ENCODE measurements at places on chromosomes 1 and 21. TPM values are rescaled to one million over a fixed set of nuclear protein-coding genes. Genes with fewer than 3 reads are reported as not detected.

DNA sequence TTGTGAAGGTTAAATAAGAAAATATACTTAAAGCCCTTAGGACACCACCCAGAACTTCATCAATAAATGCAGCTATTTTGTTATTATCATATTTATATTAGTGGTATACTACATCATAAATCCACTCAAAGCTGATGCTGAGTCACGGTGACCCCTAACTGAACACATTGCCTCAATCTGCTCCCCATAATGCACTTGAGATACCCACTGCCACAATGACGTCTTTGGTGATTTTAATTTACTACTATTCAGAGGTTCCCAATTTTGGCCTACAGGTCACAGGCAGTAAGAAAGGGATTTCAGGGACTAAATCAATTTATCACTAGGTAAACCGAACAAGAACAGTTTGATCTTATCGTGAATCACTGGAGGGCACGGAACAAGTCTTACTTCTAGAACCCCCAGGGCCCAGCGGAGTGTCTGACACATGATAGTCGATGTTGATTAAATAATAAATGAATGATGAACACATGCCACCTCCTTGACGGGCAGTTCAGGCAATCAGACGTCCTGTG is 493 bp upstream of the CHD1L start:
- no peak for DNase-seq

DNA sequence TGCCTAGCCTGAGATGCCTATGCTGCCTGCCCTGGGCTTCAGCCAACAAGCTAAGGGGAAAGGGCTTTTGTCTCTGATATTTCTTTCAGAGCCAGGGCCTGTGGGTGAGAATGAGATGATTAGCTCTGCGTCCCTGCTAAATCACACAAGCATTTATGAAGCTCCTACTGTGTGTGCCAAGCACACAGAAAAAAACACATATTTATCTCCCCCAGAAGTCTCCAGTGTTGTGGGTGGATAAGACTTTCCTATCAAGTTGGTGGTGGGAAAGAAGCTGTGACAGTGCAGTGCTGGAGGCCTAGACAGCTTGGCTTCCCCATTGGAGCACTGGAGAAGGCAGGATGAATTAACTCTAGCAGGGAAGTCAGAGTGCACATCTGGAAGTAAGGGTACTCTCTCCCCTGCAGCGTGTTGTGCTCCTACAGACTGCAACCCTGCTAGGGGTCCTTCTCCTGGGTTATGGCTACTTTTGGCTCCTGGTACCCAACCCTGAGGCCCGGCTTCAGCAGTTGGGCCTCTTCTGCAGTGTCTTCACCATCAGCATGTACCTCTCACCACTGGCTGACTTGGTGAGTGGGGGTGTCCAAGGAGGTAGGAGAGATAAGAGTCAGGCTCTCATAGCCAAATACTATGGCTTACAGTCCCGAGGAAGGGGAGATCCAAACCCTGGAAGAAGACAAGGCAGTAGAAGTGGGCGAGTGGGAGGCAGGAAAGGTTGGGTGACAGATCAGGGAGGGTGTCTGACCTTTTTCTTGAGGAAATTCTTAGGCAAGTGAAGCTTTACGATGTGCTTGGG is 1.7 kb downstream of the SLC50A1 start:
- DNase-seq = no peak

DNA sequence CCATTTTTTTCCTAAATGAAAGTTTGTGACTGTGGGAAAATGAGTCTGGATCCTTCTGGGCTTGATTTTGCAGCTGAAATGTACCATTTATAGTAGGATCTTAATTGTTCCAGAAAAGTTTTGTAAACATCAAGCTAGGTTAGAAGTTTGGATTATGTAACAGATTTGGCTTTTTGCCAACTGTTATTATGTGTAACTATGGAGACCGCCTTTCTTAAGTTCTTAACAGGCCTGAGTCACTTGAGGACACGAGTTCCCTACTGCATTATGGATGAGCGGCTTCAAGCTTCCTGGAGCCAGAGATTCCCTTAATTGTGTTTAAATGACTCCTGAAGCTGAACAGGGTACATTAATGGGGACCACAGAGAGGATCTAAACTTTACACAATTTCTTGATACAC is 22.2 kb downstream of the SLC25A33 start:
- DNase-seq = no peak

- no peak for DNase-seq
Measured at GRCh38 chr1:152645146-152645545, 18.0 kb upstream of the LCE2D start.

GRCh38 chr1:180916771-180917170 is 4.1 kb downstream of the KIAA1614 start:
- peak; percentile 54 for DNase-seq

DNA sequence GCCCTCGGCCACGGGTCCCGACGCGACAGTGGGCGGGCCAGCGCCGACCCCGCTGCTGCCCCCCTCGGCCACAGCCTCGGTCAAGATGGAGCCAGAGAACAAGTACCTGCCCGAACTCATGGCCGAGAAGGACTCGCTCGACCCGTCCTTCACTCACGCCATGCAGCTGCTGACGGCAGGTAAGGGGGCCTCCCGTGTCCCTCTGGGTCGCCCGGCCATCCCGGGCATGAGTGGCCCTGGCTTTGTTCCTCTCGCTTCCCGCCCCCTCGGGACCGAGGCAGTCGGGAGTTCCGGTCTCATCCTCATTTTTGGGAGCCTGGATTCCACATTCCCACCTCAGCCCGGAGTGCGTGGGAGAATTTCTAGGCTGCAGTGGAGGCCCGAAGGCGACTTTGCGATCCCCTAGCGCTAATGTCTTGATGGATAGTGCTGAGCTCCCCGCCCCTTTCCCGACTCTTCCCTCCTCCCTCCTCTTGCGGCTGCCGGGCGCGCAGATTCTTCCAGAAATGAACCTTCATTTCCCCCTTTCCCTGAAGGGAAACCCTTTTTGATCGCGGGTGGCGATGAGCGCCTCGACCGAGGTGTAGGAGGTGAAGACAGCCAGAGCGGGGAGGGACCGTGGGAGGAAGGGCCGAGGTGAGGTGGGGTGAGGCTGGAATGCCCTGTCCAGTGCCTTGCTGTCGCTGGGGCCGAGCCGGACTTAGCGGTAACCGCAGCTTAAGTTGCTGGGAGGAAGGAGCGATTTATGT is 705 bp downstream of the KHDRBS1 start:
- DNase-seq = peak; percentile 78

- DNase-seq = peak; percentile 84
Measured at GRCh38 chr1:42173155-42173933, 8.8 kb upstream of the GUCA2A start.

DNA sequence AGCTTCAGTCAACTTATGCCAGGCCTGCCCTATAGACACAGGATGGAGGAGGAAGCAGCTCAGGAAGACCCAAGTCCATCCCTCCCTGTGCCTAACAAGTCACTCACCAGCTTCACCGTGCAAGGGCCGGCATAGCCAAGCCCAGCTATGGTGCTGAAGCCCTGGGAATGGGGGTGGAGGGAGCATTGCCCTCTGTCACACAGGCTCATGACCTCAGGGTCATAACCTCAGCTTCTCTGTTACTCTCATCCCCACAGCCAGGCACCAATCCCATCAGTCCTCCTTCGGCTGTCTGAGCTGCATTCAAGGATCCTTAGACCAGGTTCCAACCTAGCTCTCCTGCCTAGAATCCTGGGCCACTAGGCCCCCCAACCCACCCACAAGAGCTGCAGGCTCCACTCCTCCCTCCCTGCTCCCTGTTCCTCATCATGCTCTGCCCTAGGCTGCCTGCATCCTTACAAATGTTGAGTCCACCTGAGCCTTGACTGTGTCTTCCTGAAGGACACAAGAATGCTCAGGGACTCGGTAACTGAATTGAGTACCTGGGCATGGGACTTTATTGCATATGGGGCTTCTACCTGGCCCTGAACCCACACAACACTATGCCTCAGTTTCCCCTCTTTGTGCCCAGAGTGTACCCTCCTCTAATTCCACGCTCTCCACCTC is 1.7 kb downstream of the CD244 start:
- no peak for DNase-seq

DNA sequence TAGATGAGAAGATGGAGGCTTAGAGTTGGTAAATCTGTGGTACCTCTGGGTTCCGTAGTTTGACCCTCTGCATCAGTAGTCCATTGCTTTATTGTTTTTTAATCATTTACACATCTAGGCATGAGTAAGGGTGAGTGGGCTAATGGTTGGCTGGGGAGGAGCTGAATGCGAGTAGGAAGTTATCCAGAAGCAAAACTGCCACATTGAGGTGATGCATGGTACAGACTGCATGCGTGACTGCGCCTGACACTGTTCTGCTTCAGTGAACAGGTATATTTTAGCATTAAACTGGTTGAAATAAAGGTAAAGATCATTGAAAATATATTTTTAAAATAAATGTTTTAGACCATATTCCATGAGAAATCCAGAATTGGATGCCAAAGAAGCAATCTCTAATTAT is 4.4 kb downstream of the DNAJC16 start:
- no peak for DNase-seq

DNA sequence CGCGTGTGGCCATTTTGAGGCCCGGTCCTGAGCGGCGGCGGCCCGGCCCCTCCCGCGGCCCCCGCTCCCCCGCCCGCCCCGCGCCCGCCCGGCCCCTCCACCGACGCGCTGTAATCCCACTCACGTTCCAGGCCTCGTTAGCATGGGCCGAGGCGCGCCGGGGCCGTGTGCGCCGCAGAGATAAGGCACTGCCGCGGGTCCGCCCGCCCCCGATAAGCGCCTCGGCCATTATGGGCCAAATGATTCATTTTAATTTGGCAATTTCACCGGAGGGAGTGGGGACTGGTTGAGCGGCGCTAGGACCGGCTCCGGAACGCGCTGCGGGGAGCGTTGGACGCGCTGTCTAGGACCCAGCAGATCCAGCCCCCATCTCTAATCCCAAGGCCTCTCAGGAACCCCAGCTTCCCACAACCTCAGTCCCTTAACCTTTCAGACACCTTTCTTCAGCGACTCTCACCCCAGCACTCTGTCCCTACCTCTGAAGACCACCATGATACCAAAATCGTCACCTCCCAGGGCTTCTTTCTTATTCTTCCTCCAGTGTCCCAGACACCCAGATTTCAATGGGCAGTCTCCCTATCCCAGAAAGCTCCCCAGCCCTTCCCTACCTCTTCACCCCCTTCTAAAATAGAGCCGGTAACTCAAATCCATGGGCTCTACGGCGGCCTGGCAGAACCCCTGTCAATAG is at the start of gene TAL1:
TSS of gene TAL1 (minus strand) at position 39 of the 688 bp plus-strand sequence. CDS start 6,337 bp downstream, outside the sequence.
- no peak for DNase-seq

MMP23B gene
- 4.9 TPM for total RNA-seq

B3GALT2 gene
- not detected for total RNA-seq

SLC9C2 gene
- total RNA-seq = not detected

PALMD gene
- total RNA-seq = not detected

LCE1A gene
- not detected for total RNA-seq

Data from natural killer cell treated with Interleukin-12 subunit alpha and Interleukin-12 subunit beta and Interleukin-15 and Interleukin-18, amount 100 ng/mL, for 72 hours (primary cell).